Hippocampal formation (tissue), 2 donors: ENCODE measurements at places on chromosomes 3 and 15.

- DNase-seq = no peak
These were observed 258.9 kb upstream of the THBS1 start for GRCh38 chr15:39321977-39322376.

GRCh38 chr3:133568294-133569014, 5.0 kb upstream of the CDV3 start:
- DNase-seq = no peak

- no peak for DNase-seq
These were observed 39.4 kb downstream of the CMC1 start for GRCh38 chr3:28280781-28281180.

GRCh38 chr3:136817448-136817847, 1.5 kb upstream of the SLC35G2 start:
- DNase-seq = no peak

- DNase-seq = peak; percentile 12
These were observed 205.9 kb upstream of the IGF1R start for GRCh38 chr15:98442379-98442833.

GRCh38 chr3:14374444-14374883, 27.9 kb upstream of the SLC6A6 start:
- no peak for DNase-seq

- DNase-seq = no peak
These were observed 468.0 kb upstream of the IL12A start for GRCh38 chr3:159520638-159521037.

DNA sequence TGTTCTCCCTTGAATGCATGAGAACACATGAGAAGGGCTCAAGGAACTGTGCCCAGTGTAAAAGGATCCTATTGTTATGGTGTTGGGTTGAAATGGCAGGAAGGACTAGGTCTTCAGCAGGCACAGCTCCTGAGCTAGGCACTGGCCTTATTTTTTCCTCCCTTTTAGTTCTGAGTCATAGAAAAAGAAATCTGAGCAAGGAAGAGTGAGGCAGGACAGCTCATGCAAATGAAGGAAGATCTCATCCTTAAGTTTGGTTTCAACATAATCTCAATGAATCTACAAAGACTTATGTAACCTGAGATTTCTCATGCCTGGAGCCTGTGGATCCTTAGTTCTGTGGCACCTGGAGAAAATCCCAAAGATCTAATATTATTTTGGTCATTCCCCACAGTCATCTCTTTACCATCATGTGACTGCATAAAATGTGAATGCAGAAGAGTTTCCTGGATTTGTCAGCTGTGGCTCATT, 188.6 kb upstream of the TBL1XR1 start:
- no peak for DNase-seq

GRCh38 chr3:6039971-6040370, 820.9 kb upstream of the GRM7 start:
- no peak for DNase-seq

DNA sequence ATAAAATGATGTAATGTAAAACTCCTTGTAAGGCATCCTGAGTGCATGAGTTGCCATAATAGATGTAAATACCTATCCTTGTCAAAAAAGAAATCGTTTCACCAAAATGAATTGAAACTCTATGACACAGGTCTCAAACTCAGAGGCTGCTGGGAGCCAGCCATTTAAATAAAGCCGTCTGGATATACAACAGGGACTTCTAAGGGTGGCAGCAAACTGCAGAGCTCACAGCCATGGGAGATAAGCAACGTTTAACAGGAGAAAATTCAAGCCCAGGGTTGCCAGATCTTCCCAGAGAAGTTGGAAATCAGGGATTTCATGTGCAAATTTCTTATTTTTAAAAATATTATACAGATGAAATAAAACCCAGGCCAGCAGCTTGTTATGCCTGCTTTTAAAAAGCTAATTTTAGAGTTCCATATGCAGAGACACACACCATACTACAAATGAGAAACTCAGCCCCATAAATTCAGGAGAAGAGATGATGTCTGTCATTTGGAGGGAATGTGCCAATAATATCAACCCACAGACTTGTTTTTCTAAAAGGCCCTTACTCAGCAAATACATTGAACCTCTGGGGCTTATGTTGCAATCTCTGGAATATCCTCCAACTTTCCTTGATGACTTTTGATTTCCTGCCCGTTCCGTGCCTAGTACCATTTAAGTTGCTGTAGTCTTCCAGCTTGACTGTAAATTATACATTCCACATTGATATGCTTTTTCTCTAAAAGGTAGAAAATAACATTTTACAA, 75.6 kb downstream of the AQP9 start:
- DNase-seq = no peak

DNA sequence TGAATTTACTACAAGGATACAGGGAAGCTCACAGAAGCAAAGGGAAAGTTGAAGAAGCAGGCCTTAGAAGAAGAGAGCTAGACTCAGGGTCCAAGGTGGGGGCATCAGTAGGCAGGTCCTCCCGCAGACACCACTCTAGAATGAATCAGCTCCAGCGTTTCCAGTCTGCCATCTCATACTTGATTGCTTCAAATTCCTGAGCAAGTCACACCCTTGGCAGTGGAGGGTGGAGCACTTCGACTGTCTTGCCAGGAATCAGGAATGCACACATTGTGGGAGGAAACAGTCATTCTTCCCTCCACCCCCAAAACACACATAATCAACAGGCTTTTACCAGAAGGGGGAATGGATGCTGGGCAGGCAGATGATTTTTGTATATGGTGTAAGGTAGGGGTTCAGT, 78.5 kb downstream of the CHCHD6 start:
- no peak for DNase-seq
